Progenitor cell of endocrine pancreas (in vitro differentiated cells): ENCODE measurements at places on chromosomes 5 and 9. TPM values are rescaled to one million over a fixed set of nuclear protein-coding genes. Genes with fewer than 3 reads are reported as not detected.

DNA sequence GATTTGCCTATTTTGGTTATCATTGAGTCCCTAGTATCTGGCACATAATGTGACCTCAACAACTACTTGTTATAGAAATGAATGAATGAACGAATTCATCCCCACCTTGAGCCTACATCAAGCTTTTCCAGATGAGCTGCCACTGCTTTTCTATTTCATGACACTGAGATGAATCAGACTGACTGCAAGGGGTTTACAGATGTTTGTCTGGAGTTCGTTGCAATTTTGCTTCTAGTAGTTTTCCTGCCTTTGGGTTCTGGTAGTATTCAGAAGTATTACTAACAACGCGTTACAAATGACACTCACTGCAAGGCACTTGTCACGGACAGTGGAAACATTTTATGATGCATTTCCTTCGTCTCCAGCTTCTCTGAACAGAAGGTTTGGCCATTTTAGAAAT is 222.3 kb downstream of the CD180 start:
- DNase-seq, result no peak

PCDHGB2 gene
- total RNA-seq, result 0.80 and 0.89 TPM in 2 replicates

DNA sequence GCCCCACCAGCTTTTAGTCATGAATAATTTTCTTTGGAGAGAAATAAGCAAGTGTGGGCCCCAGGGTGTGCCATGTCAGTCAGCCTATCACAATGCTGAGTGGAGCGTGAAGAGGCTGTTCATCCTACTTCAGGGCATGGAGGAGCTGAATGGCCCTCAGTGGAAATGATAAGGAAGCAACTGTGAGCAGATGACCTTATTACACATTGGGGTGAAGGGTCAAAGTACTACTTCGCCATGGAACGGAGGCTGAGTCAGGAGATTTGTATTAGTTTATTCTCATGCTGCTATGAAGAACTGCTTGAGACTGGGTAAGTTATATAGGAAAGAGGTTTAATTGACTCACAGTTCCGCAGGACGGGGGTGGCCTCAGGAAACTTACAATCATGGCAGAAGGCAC is 231.0 kb upstream of the ADAMTS16 start:
- no peak for DNase-seq

GRCh38 chr9:18485714-18486113 is 11.8 kb downstream of the ADAMTSL1 start:
- no peak for DNase-seq

DNA sequence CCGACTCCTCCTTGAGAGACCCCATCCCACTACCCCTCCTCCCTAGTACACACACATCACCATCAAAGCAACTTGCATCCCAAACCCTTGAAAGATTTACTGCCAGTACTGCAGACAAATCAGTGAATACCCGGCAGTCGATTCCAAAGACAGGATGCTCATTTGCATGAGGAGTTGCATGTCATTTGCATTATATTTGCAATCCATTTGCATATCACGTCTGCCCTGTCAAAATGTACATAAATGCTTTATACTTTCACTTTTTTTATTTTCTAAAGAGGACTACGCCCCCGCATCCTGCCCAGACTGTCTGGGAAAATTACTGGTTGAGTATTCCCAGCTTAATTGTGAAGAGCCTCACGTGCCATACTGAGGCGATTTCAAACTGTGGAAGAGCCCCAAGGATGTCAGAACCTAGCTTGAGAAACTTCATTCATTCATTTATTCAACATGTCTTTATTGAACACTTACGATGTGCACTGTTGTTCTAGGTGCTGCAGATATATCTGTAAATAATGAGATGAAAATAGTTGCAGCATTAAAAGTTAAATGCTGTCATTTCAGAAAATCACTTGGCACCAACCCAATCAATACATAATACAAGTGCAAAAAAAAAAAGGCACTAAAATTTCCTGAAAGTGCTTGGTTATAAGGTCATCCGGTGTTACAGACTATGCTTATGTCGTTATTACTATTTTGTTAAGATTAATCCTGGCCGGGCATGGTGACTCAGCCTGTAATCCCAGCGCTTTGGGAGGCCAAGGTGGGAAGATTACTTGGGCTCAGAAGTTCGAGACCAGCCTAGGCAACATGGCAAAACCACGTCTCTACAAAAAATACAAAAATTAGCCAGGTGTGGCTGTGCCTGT is 17.2 kb upstream of the SIL1 start:
- DNase-seq, result no peak

GRCh38 chr5:80172067-80172695 is 83.7 kb downstream of the SERINC5 start:
- no peak for DNase-seq

CTSV gene
- total RNA-seq, result 10.1 and 10.5 TPM in 2 replicates

GRCh38 chr5:58477760-58478376 is 13.4 kb upstream of the GAPT start:
- DNase-seq, result no peak

PCDHA5 gene
- 3.4 and 4.4 TPM in 2 replicates for total RNA-seq

DNA sequence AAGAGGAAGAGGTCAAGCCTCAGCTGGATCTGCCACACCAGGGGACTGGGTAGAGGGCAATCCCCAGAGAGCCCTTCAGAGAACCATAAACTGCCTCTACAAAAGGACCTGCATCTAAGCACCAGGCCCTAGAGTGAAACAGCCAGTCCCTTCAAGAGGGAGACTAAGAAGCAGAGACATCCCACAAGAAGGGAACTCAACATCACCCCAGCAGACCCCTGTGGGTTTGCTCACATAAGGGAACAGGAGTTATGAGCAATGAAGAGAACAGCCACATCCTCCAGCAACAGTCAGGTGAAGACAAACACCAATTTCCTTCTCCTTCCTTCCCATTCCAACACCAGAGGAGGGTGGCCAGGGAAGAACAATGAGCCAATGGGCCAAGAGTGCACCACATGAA is 48.9 kb downstream of the TNFSF15 start:
- DNase-seq, result no peak

NAIF1 gene
- total RNA-seq, result 9.6 and 10.8 TPM in 2 replicates

DNA sequence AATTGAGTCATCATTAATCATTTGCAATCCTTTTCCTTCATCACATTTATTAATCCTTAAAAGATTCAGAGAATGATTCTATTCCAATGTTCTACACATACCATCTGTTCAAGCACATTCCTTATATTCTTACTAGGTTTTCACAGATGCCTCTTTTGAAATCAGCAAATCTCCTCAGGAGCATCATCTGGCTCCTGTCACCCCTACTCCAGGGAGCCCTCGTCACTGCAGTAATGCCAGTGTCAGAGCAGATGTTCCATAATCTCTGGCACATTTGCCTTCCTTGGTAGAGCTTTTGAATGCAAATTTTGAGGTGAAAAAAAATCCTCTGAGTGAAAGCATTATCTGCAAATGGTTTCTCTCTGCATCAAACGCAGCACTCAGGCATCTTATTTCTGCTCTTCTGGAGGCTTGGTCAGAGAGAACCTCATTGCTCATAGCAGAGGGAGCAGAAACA is 7.6 kb upstream of the KCNV2 start:
- DNase-seq, result no peak

SPAG8 gene
- 2.9 and 3.2 TPM in 2 replicates for total RNA-seq

DNA sequence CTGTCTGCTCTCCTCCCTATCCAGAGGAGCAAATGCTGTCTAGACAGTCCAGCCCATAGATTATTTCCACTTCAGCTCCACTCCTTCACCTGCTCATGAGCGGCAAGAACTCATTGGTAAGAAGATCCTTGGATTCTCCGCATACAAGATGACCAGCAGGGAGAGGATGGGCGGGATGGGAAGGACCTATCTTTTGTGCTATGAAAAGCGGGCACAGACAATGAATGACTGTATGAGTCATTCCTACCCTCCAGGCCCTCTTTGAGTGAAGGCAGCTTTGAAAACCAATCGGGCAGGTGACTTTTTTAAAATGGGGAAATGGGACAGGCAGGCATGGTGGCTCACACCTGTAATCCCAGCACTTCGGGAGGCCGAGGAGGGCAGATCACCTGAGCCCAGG is 49.4 kb downstream of the SMIM23 start:
- DNase-seq, result no peak

PRDM9 gene
- total RNA-seq, result not detected in 2 replicates

GRCh38 chr5:123444016-123444415 is 20.8 kb upstream of the CEP120 start:
- DNase-seq, result no peak
